ENCODE measurements at places on chromosomes 5 and 9. TPM values are rescaled to one million over a fixed set of nuclear protein-coding genes. Genes with fewer than 3 reads are reported as not detected.
A peak's percentile ranks its signal among the peaks of the same experiment; 100 is the strongest.

Gene PCDHGB4
- 6.2 TPM for polyA plus RNA-seq

Gene QRFP
- polyA plus RNA-seq, result 0.56 TPM

Gene AK6
- polyA plus RNA-seq, result 66.0 TPM

Gene IL13
- polyA plus RNA-seq, result not detected

Gene SHROOM1
- 12.7 TPM for polyA plus RNA-seq

GRCh38 chr5:4309026-4309425 lies 713.4 kb downstream of the IRX1 start:
- no peak for DNase-seq

DNA sequence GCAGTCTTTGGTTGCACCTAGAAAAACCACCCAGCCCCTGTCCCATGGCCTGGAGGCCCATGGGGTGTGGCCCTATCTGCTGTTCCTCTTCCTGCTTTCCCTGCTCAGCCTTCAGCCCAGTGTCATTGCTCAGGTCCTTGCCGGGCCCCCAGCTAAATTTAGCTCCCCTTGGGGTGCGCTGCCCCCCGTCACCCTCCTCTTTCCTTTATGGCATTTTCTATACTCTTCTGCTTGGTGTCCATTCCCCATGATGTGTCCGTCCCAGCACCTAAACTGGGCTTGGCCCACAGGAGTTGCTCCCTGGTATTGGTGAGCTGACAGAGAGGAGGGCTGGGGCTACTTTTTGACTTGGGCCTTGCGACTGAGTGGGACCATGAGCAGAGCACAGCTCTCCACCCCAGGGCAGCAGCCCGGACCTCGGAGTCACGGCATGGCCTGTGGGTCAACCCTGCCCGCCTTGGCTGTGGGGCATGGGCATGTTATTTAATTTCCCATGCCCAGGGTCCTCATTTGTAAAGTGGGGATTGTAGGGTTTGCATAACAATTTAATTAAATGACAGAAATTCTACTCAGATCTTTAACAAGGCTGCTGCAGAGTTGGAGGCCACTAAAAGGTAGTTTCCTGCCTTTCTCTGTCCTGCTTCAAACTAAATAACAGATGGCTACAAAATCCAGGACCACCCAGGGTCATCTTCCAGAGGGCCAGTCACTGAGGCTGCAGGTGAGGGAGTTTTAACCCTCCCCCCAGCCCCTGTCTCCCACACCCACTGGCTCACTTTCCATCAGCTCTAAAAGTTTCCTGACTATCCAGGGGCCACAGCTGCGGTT lies 98.2 kb downstream of the DAP start:
- DNase-seq, result no peak

- no peak for DNase-seq
These were observed 1312.0 kb upstream of the WWC1 start for GRCh38 chr5:166979307-166979895.

- DNase-seq, result peak; percentile 40
These were observed 27.4 kb upstream of the CEP120 start for GRCh38 chr5:123450640-123451039.

- no peak for DNase-seq
These were observed 907 bp upstream of the NR2F1 start for GRCh38 chr5:93582167-93582462.

- DNase-seq, result no peak
These were observed 164.3 kb downstream of the SMC2 start for GRCh38 chr9:104258296-104259011.

GRCh38 chr9:23171479-23171878 lies 654.6 kb downstream of the ELAVL2 start:
- no peak for DNase-seq

DNA sequence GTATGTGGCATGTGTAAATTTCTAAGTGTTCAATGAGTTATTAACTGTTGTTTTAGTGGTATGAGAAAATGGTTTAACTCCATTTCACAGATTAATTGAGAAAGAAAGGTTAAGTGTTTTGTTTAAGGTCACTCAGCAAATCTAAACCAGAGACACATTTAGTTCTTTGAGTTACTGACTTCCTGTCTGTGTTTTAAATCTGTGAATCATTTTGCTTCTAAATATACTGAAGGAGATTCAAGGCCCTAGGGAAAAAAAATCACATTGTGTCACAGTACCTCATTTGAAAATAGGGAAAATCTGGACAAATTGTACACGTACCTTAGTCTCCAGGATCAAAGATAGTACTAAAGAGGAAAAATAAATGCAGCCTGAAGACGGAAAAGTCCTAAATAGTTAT lies 368.2 kb downstream of the TMEM161B start:
- DNase-seq, result no peak

DNA sequence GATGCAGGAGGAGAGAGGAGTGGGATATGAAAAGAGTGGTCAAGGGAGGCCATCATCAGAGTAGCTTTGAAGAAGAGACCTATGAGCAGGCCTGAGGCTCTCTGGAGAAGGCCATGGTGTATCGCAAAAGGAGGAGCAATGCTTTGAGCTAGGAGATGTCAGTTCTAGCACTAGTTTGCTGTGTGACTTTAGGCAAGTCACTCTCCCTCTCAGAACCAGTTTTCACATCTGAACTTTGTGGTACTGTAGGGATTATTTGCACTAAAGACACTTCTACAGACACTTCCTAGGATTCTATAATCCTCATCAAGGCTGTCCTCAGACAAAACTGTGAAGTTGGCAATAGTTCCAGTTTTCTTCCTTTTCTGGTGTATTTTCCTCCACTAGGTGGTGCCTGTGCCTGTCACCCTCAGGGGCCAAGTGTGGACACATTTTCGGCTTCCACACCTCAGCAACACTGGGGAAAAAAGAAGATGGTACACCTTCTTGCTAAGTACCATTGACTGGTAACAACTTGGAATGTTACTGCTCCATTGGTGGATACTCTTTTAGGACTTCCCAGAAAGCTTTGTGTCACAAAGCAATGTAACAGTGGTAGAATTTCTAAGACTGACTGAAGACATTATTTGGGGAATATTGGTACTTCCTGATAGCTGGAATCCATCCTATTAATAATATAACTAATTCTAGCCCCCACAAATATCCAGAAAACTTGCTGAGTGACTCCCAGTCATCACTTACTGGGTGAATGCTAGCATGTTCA lies 9.9 kb downstream of the PAPPA start:
- no peak for DNase-seq

- no peak for DNase-seq
These were observed 136.1 kb downstream of the RGS3 start for GRCh38 chr9:113599646-113600022.

DNA sequence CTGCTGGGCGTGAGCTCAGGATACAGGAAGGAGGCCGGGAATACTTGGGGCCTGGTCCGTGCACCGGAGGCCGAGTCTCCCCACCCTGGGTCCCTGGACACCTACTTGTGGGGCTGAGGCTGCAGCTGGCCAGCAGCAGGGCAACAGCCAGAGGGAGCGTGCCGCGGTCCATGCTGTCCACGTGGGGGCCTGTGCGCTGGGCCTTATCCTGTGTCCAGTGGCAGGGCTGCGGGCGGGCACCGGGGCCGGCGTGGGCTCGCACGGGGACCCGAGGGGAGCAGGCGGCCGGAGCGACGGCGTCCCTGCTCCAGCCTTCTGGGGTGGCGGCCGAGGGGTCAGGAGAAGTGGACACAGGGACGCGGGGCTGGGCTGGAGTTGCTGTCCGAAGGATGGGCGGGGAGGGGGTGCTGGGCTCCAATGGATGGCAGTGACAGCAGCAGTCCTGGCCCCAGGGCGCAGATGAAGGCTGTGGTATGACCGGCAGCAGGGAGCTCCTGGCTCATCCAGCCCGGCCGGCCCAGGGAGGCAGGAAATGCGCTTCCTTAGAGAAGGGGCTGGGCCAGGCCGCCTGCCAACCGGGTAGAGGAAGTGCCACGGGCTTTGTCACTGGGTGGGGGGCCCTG lies at the start of gene ENG:
Gene ENG (minus strand): TSS at position 475 of the 623 bp plus-strand sequence. CDS start 303 bp downstream, at position 172.
- no peak for DNase-seq

- DNase-seq, result peak; percentile 11
These were observed 10.9 kb upstream of the PCDHB1 start for GRCh38 chr5:141040093-141040770.

GRCh38 chr9:135226369-135227050 lies 139.0 kb downstream of the OLFM1 start:
- DNase-seq, result no peak

- no peak for DNase-seq
These were observed 5.7 kb downstream of the BRD3OS start for GRCh38 chr9:134030821-134031470.

DNA sequence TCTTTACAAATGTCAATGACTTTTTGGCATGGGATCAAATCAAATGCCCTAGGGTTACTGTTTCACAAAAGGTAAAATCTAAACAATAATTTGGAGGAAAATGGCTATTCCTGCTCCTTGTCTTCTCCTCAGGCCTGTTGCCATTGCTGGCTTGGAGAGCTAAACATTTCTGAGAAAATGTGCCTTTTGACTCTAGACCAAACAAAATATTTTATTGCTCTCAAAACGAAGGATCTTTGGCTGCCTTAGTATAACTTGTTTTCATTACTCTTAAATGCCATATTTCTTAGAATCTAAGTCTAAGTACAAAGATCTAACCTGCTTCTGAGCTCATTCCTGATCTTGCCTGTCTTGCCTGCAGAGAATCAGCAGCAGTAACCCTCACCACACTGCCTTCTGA lies 116.6 kb downstream of the MUSK start:
- DNase-seq, result no peak

GRCh38 chr5:161030229-161030628 lies 178.2 kb upstream of the ATP10B start:
- DNase-seq, result no peak

DNA sequence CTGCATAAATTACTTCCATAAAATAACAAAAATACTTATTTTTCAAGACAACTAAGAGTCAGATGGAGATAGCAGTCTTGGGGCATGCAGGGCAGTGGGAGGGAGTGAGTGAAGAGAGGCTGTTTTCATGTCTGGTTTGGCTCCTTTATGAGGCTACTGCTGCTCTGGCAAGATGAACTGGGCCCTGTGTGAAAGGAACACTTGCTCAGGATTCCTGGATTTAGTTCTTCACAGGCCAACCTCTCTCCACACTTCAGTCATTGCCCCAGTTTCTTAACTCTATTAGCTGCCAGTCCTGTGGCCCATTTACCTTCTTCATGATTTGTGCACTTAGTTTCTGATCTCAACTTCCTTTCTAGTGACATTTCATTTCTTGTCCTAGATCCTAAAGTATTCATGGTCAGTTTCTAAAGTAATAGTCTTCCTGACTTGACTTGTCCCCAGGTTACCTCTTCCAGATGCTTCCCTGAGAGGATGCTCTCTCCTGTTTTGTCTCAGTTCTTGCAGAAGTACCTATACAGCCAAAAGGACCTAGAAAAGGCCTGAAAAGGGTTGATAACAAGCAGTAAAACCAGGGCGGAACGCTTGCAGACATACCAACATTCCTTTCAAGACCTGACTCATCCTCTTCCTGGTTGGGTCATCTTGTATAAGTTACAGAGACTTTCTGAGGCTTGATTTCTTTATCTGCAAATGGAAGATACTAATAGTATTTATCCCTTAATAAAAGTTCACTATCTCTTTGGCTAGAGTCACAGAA lies 77.0 kb upstream of the ZFAND5 start:
- no peak for DNase-seq

DNA sequence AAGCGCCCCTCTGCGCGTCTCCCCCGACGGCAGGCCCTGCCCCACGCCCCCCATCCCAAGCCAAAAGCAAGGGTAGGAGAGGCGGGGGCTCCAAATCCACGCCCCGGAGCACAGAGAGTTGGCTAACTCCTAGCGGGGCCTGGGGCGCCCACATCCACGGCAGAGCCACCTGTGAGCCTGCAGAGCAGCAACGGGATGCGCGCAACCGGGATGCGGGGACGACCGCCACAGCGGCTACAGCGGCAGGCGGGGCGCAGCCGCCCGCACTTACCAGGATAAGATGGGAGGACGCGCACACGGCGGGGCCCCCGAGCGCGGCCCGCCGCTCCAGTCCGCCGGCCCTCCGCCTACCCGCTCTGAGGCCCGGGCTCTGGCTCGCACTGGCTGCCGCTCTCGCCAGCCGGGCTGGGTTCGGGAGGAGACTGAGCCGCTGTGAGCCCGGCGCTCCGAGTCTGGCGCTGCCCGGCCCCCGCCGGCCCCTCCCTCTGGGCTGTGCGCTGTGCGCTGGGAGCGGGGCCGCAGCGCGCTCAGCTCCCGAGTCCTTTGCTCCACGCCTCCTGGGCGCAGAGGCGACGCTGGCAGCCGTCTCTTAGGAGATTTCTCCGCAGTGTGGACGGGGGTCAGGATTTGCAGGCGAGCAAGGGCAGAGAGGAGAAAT lies at the start of gene SLC24A2:
Gene SLC24A2 (minus strand): TSS at position 424 of the 658 bp plus-strand sequence.
- DNase-seq, result no peak

- no peak for DNase-seq
These were observed 82.2 kb downstream of the CACNA1B start for GRCh38 chr9:137959641-137960411.

Measured in renal pelvis (tissue), 12 donors.